BJ (cell line): ENCODE measurements at places on chromosomes 1 and 21.

DNA sequence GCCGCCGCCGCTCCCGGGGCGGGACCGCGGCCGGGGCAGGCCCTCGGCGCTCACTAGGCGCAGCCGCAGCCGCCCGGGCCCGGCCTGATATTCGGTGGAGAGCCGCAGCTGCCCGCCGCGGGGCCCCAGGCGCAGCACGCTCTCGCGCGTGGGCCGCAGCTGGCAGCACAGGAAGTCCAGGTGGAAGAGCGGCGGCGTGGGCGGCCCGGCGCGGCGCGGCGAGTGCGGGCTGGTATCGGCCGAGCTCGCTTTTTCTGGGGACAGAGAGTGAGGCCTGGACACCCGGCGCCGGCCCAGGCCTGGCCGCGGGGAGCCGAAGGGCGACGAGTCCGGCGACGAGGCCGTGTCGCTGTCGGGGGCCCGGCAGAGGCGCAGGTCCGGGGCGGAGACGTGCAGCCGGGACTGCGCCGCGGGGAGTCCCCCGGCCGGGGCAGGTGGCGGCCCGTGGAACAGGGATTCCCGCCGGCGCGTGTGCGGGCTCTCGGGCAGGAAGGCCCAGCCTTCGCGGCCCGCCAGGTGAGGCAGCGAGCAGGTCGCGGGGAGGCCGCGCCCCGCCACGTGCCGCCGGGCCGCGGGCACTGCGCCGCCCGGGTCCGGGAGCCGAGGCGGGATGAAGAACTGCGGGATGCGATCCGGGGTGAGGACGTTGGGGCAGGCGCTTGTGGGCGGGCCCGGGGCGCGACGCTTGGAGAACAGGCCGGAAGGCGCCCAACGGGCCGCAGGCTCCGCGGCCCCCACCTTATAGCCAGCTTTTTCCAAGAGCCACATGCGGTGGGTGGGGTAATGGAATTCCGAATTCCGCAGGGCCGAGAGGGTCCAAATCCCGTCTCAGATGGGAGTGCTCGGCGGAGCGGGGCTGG, 1.2 kb downstream of the C2CD4D start:
- no peak for DNase-seq

- DNase-seq: no peak
Observed at GRCh38 chr1:17156108-17156507, 36.9 kb upstream of the PADI2 start.

DNA sequence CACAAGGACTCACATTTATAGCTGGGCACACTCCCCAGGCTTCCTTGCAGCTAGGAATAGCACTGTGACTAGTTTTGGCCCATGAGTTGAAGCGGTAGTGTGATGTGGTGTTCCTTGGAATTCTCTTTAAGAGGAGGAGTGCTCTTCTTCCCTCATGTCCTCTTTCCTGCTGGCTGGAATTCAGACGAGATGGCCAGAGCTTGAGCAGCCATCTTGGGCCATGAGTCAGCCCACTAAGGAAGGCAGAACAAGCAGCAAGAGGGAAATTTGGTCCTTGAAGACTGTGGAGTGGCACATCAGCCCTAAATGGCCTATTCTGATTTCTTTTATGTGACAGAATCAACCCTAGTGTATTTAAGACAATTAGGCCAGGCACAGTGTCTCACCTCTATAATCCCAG, 20.0 kb downstream of the HTR6 start:
- no peak for DNase-seq

GRCh38 chr21:44356160-44356559, 2.7 kb downstream of the TRPM2 start:
- DNase-seq: no peak
